ENCODE measurements at places on chromosomes 11 and 22.
A peak's percentile ranks its signal among the peaks of the same experiment; 100 is the strongest.

DNA sequence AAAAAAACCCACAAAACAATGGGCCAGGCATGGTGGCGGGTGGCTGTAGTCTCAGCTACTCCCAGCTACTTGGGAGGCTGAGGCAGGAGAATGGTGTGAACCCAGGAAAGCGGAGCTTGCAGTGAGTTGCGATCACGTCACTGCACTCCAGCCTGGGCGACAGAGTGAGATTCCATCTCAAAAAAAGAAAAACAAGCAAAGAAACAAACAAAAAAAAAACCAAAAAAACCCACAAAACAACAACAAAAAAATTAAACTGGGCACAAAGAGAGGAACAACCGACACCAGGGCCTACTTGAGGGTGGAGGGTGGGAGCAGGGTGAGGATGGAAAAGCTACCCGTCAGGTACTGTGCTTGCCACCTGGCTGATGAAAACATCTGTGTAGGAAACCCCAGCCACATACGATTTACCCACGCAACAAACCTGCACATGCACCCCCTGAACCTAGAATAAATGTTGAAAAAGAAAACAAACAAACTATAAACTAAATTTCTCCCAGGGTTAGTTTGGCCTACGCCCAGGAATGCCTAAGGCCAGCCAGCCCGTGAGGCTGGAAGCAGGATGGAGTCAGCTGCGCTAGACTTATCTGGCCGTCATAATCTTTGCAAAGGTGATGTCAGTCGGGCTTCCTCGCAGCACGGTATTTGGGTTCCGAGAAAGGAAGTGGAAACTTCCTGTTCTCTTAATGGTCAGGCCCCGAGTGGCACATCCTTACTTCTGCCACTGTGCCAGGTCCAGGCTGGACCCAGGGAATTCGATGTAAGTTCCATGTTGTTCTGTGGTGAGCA is 21.9 kb upstream of the CYB5R3 start:
- DNase-seq: no peak

GRCh38 chr11:1701091-1701807 is 4.3 kb downstream of the KRTAP5-6 start:
- DNase-seq: no peak

DNA sequence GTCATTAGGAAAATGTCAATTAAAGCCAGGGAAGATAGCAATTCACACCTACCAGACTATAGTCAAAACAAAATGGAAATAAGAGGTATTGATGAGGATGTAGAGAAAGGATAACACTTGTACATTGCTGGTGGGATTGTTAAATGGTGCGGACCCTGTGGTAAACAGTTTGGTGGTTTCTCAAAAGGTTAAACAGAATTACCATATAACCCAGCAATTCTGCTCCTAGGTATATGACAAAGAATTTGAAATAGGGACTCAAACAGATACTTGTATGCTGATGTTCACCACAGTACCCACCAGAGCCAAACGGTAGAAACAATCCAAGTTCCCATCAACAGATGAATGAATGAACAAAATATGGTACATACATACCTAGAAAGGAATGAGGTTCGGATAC is 33.0 kb upstream of the TOP3B start:
- no peak for DNase-seq

GRCh38 chr11:65586247-65586630 is 9.4 kb downstream of the KCNK7 start:
- DNase-seq: no peak

DNA sequence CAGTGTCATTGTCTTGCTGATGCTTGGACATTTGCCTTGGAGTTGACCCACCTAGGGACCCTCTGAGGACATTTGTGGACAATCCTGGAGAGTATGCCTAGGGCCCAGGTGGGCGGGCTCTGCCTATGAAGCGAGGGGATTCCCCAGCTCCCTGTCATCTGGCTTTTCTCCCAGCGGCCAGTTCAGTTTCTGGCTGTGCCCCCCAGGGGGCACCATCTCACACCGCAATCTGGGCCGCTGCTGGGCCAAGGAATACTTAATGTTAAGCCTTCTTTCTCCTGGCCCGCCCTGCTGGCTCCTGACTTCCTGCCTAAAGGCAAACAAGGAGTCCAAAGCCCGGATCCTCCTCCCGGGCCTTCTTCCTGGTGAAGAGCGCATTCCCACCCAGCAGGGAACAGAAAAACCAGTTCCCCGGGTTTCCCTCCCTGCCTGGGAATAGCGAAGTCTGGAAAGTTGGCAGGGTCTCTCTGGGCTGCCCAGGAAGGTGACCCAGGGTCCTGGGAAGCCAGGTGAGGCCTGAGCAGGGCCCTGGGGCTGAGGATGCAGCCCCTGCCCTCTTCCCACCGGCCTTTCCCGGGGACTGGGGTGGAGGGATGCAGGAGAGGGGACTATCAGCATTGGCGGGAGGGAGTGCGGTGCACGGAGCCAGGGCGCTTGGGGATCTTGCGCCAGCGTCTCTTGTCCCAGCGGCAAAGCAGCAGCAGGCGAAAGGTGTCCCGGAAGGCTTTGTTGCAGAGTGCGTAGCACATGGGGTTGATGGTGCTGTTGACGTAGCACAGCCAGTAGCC is 11.9 kb downstream of the CHRM1 start:
- no peak for DNase-seq

- no peak for DNase-seq
Measured at GRCh38 chr11:66593303-66593635, 284 bp downstream of the CCS start.

DNA sequence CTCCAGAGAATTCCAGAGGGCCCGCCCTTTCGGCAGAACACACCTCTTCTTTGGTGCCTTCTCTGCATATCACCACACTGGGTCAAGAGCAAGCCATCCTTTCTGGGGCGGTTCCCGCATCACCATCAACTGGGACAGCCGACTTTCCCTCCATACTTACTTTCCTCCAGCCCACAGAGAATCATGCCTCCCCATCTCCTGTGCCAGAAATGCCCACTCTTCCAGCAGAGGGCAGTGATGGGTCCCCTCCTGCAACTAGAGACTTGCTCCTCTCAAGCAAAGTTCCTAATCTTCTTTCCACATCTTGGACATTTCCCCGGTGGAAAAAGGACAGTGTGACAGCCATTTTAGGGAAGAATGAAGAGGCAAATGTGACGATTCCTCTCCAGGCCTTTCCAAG is 157.7 kb downstream of the C11orf91 start:
- DNase-seq: peak; percentile 24

DNA sequence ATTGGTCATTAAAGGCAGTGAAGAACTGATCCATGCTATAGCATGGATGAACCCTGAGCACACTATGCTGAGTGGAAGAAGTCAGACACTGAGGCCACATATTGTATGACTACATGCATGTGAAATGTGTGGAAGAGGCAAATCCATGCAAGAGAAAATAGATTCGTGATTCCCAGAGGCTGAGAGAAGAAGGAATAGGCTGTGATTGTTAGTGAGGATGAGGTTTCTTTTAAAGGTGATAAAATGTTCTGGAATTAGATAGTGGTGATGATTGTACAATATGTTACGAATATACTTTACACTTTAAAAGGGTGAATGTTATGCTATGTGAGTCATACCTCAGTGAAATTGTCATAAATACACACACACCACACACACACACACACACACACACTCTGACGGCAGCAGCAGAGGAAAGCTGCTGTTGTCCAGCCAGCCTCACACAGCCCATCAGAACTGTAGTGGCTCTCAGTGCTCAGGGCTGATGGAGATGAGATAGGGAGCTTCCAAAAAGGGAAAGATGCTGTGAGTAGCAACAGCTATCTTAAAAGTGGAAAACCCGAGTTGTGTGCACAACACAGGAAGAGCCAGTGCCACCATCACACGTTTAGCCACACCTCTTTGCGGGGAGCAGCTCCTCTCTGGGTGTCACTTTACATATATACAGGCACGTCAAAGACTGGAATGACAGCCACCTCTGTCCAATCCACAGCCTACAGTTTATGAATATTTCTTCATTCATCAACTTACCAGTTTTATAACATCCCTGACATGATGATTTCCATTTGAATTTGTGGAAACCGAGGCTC is 153.0 kb downstream of the SPATA19 start:
- DNase-seq: no peak

DNA sequence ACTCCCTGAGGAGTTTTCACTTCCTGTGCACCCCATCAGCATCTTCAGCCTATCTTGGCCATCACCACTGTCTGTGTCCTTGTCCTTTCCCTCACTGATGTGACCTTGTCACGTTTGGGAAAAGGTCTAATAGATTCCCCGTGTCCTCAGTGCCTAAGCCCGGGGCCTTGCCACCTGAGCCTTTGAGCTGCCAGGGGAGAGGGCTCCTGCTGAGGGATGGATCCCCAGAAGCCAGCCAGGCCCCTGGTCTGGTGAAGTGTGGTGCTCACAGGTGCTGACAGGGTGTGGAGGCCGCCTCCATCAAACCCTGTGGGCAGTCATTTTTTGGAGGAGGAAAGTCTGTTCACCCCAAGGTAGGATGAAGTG is 47.2 kb downstream of the GAB4 start:
- no peak for DNase-seq

- no peak for DNase-seq
Measured at GRCh38 chr11:58905721-58906547, 33.4 kb upstream of the GLYATL1 start.

All from stimulated activated CD4-positive, alpha-beta T cell treated with anti-CD3 and anti-CD28 coated beads, Interleukin-4, amount 100 ng/mL, for 48 hours (primary cell).